ENCODE measurements at places on chromosomes 12 and 14. TPM values are rescaled to one million over a fixed set of nuclear protein-coding genes. Genes with fewer than 3 reads are reported as not detected.

DNA sequence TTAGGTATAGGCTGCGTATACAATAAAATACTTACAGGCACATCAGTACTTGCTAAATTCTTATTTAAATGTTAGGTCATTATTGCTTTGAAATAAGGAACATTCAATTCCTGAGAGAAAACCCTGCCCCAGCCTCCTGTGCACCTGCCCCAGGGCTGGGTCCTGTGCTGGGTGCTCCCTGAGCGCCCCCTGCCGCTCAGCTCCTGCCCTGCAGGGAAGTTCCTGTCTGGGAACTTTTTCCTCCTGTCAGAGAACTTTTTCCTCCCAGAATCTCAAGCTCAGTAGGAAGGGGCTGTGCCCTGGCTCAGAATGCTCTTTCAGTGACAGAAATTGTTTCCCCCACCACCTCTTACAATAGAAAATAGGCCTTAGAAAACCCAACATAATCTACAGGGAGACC is 751.1 kb downstream of the TMEM121 start:
- DNase-seq: no peak

DNA sequence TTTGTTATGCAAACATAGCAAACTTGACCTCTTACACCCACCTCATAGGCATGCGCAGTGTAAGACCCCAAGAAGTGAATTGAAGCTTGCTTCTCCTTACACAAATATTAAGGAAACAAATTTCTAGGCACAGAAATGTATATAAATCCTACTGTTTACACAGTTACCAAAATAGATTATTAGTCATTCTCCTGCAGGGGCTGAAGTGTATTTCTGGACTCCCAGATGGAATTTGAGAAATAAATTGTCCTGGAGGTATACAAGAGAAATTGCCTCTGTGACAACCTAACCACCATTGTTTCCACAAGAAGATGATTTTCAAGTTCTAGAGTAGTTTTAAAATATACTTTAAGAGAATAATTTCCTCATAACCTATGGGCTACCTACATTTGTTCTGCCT is 656.0 kb upstream of the MDGA2 start:
- DNase-seq: no peak

Gene HOXC5
- 0.05 TPM for total RNA-seq

- DNase-seq: no peak
Measured at GRCh38 chr14:71675126-71675899, 256.9 kb upstream of the RGS6 start.

DNA sequence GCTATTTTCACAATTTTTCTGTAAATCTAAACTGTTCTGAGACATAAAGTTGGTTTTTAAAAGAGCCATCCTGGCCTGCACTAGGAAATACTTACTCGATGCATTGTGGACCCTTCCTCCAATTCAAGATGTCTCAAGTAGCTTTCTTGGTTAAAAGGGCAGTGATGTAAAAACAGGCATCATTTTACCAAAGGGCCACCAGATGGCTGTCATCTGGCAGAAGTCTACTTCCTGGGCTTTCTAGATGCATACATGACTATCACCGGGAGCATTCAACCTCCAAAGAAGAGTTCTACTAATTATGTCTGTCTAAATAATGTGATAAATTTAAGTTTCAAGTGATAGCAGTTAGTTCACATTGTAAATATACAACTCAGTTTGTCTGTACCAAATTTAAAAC is 96.8 kb upstream of the FRMD6 start:
- DNase-seq: no peak
